ENCODE measurements at places on chromosomes 1 and 21. TPM values are rescaled to one million over a fixed set of nuclear protein-coding genes. Genes with fewer than 3 reads are reported as not detected.

The PLA2G2D gene
- polyA plus RNA-seq, result 0.18 TPM

The ST6GALNAC5 gene
- polyA plus RNA-seq, result 20.3 TPM

The KRTAP12-2 gene
- polyA plus RNA-seq, result not detected

The CELF3 gene
- polyA plus RNA-seq, result 90.7 TPM

The IL24 gene
- 0.29 TPM for polyA plus RNA-seq

The VSIG8 gene
- 0.09 TPM for polyA plus RNA-seq

The ITLN2 gene
- polyA plus RNA-seq, result 0.21 TPM

The SELE gene
- 0.14 TPM for polyA plus RNA-seq

The BGLAP gene
- polyA plus RNA-seq, result 2.3 TPM

The UMODL1 gene
- 0.17 TPM for polyA plus RNA-seq

The LENEP gene
- polyA plus RNA-seq, result not detected

The LCA5L gene
- 3.1 TPM for polyA plus RNA-seq

The KRTAP11-1 gene
- polyA plus RNA-seq, result not detected

The GSTM2 gene
- polyA plus RNA-seq, result 212 TPM

The EXTL1 gene
- polyA plus RNA-seq, result 14.8 TPM

Measured in spinal cord (tissue), 10 donors.